ENCODE measurements at places on chromosomes 5 and 9.

DNA sequence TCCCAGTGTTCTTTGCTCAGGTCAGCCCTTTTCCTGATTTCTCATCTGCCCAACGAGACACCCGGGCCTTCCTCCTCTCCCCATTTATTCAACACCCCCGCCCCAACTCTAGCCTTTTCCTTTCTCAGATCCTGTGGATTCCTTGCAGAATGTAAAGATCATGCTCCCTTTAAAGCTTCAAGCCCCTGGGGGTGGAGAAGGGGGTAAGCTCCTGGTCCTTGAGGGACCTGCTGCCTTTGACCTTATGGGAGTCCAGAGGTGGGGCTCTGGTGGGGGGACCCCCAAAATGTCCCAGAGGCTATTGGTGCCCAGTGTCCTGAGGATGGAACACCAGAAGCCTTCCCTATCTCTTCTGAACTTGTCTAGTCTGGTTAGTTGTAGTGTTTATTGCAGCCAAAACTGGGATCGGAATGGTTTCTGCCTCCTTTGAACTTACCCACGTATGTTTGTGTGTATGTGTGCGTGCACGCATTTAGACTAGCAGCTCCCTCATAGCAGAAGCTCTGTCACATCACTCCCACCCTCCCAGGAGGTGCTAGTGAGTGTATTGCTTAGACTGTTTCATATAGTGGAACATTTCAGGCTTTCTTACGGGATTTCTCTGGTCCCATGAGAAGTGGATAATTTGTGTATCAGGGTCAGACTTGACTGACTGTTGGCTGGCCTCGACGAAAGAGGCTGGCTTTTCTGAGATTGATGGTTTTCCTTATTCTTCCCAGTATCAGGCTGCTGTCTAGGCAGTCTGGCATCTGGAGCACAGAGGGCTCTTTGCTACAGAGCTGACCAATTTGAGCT lies 1.1 kb downstream of the GALNT10 start:
- DNase-seq = no peak

GRCh38 chr5:138661991-138662434 lies 86.8 kb upstream of the HSPA9 start:
- no peak for DNase-seq

GRCh38 chr9:4277531-4277991 lies 22.3 kb downstream of the GLIS3 start:
- no peak for DNase-seq

GRCh38 chr5:79133121-79133656 lies 21.6 kb downstream of the BHMT start:
- peak; percentile 13 for DNase-seq

GRCh38 chr9:89234205-89235067 lies 55.8 kb upstream of the SHC3 start:
- DNase-seq = peak; percentile 14

DNA sequence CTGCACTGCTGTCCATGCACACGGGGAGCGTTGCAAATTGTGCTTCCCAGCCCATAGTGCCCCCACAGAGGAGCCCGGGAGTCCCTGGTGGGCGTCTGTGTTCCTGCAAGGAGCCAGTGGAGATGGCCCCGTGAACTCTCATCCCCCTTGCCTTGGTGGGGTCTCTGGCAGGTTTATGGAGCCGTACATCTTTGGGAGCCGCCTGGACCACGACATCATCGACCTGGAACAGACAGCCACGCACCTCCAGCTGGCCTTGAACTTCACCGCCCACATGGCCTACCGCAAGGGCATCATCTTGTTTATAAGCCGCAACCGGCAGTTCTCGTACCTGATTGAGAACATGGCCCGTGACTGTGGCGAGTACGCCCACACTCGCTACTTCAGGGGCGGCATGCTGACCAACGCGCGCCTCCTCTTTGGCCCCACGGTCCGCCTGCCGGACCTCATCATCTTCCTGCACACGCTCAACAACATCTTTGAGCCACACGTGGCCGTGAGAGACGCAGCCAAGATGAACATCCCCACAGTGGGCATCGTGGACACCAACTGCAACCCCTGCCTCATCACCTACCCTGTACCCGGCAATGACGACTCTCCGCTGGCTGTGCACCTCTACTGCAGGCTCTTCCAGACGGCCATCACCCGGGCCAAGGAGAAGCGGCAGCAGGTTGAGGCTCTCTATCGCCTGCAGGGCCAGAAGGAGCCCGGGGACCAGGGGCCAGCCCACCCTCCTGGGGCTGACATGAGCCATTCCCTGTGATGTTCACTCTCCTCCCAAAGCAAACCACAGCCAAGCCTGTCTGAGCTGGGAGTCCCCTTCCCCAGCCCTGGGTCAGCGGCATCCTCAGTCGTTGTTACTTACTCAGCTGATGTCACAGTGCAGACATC lies 3.1 kb downstream of the MRPS2 start:
- DNase-seq = no peak

- no peak for DNase-seq
Observed at GRCh38 chr5:110815916-110816605, 77.3 kb downstream of the SLC25A46 start.

DNA sequence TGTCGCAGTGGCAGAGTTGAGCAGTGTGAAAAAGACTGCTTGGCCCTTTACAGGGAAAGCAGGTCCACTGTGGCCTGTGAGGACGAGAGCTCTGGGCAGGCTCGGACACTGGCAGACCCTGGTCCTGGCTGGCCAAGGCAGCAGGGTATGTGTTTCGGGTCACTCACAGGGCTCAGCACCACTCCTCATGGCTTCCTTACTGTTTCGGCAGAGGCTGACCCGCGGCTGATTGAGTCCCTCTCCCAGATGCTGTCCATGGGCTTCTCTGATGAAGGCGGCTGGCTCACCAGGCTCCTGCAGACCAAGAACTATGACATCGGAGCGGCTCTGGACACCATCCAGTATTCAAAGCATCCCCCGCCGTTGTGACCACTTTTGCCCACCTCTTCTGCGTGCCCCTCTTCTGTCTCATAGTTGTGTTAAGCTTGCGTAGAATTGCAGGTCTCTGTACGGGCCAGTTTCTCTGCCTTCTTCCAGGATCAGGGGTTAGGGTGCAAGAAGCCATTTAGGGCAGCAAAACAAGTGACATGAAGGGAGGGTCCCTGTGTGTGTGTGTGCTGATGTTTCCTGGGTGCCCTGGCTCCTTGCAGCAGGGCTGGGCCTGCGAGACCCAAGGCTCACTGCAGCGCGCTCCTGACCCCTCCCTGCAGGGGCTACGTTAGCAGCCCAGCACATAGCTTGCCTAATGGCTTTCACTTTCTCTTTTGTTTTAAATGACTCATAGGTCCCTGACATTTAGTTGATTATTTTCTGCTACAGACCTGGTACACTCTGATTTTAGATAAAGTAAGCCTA lies 15.7 kb downstream of the SQSTM1 start:
- DNase-seq = no peak

DNA sequence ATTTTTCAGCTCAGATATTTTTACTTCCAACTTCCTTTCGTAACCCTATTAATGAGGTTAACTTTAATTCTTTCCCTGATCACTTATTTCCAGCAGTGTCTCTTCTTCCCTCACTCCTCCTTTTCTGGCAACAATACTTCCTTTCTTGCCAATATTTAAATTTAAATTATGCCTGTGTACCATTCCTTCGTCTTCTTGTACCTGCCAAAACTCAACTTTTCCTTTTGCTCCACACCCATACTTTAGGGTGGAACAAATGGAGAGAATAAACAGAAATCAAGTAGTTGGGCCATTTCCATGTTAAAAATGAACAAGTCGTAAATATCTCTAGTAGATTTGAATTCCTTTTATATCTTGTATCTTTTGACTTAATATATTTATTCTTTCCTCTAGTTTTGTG lies 66.0 kb downstream of the FER start:
- DNase-seq = no peak

DNA sequence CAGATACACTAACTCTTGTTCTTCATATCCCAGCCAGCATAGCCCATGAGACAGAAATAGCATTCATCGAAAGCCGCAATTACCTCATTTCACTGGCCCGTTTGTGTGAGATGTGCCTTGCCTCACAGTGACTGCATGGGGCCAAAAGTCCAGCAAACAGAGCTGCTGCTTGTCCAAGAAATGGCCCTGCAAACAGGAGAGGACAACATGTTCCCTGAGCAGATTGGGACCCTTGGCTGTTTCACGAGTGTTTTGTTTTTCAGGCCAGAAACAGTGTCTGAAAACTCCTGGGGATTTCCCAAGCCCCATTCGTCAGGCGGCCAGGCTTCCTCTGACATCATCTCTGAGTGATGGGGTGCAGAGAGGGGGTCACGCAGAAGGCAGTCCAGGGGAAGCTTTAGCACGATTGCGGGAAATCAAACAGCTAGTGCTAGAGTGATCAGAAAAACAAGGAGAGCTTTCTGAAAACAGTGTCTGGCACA lies 503.6 kb upstream of the PAPPA start:
- no peak for DNase-seq

DNA sequence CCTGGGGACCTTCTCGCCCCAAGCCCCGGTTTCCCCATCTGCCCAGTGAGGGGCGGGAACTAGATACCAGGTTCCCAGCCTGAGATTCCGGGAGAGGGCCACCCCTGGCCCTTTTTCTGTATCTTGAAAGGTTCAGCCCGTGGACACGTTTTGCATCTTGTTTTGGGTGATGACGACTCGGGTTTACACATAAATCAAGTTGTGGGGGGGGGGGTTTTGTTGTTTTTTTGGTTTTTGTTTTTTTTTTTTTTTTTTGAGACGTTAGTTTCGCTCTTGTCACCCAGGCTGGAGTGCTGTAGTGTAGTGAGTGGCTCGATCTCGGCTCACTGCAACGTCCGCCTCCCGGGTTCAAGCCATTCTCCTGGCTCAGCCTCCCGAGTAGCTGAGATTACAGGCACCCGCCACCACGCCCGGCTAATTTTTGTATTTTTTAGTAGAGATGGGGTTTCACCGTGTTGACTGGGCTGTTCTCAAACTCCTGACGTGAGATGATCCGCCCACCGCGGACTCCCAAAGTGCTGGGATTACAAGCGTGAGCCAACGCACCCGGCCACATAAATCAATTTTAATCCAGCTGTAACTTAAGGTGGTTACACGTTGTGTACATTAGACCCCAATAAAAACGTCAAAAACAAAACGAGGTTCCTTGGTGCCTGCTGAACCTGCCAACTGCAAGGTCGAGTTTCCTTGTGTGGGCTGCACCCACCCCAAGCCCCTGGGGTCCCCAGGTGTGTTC lies 1.1 kb upstream of the BRD3 start:
- no peak for DNase-seq

DNA sequence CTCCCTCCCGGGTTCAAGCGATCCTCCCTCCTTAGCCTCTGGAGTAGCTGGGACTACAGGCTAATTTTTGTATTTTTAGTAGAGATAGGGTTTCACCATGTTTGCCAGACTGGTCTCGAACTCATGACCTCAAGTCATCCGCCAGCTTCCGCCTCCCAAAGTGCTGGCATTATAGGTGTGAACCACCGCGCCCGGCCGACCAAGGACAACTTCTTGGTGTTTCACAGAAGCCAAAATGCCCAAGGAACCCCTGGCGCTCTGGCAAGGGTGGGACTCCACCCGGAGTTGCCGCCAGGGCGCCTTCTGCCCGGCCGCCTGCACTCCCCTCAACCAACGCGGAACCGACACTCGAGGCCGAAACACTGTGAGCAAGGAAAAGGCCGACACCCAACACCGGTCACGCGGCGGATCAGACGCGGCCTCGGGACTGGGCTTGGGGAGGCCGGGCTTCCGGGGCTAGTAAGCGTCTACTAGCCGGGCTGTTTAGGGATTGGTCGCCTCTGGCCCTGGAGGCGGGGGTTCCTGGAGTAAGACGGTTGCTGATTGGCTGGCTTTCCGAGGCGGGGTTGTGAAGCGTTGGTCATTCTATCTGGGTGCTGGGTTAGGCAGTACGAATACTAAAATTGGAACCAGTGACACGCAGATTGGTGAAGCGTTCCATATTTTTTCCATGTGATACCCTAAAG lies 7.7 kb upstream of the CFAP157 start:
- peak; percentile 98 for DNase-seq

DNA sequence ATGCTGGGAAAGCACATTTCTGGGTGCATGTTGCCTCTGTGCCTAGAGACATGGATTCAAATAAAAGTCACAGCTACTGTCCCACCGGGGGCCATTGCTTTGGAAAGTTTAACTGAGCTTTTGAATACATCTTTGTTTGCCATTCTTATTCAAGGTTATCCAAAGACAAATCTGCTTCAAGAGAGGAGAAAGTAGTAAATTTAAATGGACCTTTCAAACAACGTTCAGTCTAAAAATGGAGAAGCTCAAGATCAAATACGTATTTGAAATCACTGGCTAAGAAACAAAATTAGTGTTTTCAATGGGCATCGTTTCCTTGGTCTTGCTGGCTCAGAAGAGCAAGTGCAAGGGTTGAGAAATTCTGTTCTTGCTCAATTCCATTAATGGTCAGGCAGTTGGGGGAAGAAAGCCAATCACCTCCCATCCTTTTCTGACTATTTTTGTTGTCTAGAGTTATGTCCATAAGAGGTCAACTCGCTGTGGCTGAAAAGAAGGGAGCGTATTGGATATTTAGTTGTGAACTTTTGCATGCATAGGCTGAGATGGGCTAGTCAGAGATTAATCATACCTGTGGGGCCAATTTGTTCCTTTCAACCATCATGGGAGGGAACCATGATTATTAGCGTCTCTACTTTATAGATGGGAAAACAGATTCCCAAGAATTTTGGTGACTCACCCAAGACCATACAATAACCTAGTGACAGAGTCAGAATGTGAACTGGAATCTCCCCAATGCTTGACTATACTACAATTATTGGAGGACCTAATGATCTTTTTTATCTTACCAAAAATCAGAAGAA lies 276.2 kb upstream of the TNC start:
- no peak for DNase-seq

GRCh38 chr9:70616228-70616990 lies 202.0 kb upstream of the KLF9 start:
- no peak for DNase-seq

DNA sequence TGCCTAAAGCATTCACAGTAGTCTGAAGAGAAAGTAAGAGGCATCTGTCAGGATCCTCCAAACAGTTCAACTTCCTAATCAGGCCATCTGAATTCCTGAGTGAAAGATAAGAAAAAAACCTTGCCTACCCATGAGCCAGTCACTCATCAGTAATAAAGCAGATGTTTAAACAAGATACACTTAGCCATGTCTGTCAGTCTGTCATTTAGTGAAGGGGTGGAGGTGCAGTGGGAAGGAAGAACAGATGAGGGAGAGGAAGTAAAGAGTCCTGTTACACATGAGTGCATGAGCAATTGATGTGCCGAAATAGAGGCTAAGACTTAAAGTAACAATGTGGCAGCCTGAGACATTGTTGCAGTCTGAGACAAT lies 29.9 kb upstream of the DMRTA1 start:
- no peak for DNase-seq

GRCh38 chr5:174097486-174098185 lies 52.1 kb downstream of the NSG2 start:
- no peak for DNase-seq

Data from germinal center (tissue), 1 donor.